ENCODE measurements at places on chromosomes 1 and 21.

GRCh38 chr1:20139776-20140612 lies 871 bp downstream of the PLA2G2F start:
- DNase-seq = no peak
- no peak overlapping the region for H3K4me3 ChIP-seq
- H3K36me3 ChIP-seq = no peaks in the 10 kb centered on the region
- H3K27ac ChIP-seq = no peak overlapping the region
- no peaks in the 10 kb centered on the region for H3K27me3 ChIP-seq

DNA sequence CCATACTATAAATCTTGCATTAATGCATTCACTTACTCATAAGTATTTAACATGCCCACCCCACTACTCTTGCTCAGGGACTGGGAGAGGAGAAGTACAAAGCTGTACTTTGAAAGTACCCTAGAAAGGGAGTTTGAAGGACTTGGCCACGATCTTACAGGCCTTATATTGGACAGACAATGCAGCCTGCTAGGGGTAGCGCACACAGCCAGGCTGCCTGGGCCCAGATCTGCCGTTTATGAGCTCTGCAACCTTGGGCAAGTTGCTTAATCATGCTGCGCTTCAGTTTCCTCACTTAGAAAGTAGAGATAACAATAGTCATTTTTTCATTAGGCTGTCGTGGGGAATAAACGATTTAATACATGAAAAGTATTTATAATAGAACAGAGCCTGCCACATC lies 110.1 kb downstream of the CDC7 start:
- no peak for DNase-seq
- no peaks in the 10 kb centered on the region for H3K27me3 ChIP-seq
- H3K4me3 ChIP-seq = no peak overlapping the region
- no peaks in the 10 kb centered on the region for H3K4me1 ChIP-seq

- no peaks in the 10 kb centered on the region for H3K4me1 ChIP-seq
- DNase-seq = no peak
- no peak overlapping the region for H3K4me3 ChIP-seq
- H3K36me3 ChIP-seq = no peaks in the 10 kb centered on the region
Observed at GRCh38 chr1:65694126-65694525, 98.6 kb upstream of the PDE4B start.

GRCh38 chr1:3319874-3320245 lies 134.6 kb upstream of the ARHGEF16 start:
- H3K36me3 ChIP-seq = no peaks in the 10 kb centered on the region
- H3K27me3 ChIP-seq = no peaks in the 10 kb centered on the region
- H3K27ac ChIP-seq = no peak overlapping the region
- H3K4me3 ChIP-seq = no peak overlapping the region

DNA sequence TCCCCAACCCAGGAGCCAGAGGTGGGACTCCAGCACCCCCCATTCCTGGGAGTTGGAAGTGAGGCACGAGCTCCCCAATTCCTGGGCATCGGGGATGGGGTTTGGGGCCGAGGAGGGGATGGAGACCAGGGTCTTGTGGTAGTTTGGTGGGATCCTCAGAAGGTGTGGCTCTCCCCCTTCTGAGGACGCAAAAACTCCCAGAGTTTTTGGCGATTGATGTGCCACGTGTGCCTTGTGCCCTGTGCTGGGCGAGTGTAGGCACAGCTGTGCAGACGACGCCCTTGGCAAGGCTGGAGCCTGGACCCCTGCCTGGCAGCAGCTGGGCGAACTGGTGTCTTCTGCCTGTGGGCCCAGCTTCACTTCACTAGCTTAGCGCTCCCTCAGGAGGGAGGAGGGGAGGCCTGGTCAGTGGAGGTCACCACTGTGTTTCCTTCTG lies 2.6 kb downstream of the GUK1 start:
- H3K4me3 ChIP-seq = no peak overlapping the region
- no peak overlapping the region for H3K27ac ChIP-seq
- no peaks in the 10 kb centered on the region for H3K27me3 ChIP-seq
- no peaks in the 10 kb centered on the region for H3K36me3 ChIP-seq
- no peak for DNase-seq

DNA sequence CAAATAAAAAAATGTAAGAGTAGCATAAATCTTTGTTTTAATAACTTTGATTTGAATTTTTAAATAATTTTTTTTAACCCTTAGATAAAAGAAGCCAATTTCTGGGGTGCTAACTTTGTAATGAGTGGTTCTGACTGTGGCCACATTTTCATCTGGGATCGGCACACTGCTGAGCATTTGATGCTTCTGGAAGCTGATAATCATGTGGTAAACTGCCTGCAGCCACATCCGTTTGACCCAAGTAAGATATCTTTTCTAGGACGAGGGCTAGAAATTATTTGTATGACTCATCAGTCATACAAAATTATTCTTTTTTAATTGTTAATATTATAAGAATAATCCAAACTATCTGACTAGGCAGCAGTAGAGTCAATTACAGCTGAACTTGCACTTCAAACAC lies 71.2 kb downstream of the GPR161 start:
- no peak overlapping the region for H3K4me3 ChIP-seq
- no peaks in the 10 kb centered on the region for H3K4me1 ChIP-seq
- no peaks in the 10 kb centered on the region for H3K36me3 ChIP-seq
- no peak overlapping the region for H3K27ac ChIP-seq
- H3K27me3 ChIP-seq = no peaks in the 10 kb centered on the region

DNA sequence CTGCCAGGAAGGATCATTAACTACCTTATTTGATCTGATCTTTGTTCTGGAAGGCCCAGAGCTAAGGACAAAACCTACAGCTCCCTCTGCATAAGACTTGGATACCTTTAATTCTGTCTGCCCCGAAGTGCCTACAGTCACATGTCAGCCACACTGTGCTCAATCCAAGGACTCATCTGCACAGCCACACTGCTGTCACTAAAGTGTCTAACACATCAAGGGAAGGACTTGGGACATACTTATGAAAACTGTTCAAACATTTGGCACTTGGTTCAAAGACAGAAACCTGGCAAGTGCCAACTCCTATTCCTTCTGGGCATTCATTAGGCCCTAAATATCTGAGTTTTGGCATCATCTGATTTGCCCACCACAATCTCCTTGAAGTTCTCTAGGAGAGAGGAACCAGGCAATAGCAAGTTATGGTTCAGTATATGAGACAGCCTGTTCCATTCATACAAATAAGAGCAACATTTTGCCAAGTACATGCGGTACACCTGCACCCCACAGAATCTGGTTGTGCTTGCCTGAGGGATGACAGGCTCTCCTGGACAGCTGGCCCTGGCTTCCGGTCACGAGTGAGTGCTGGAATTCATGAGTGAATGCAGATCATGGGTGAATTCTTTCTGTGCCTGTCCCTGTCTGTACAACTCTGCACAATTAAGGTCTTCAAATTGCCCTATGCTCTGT lies 105.9 kb downstream of the KCNK1 start:
- H3K27ac ChIP-seq = no peak overlapping the region
- no peaks in the 10 kb centered on the region for H3K36me3 ChIP-seq
- H3K4me3 ChIP-seq = no peak overlapping the region
- H3K4me1 ChIP-seq = no peaks in the 10 kb centered on the region
- H3K27me3 ChIP-seq = no peaks in the 10 kb centered on the region

DNA sequence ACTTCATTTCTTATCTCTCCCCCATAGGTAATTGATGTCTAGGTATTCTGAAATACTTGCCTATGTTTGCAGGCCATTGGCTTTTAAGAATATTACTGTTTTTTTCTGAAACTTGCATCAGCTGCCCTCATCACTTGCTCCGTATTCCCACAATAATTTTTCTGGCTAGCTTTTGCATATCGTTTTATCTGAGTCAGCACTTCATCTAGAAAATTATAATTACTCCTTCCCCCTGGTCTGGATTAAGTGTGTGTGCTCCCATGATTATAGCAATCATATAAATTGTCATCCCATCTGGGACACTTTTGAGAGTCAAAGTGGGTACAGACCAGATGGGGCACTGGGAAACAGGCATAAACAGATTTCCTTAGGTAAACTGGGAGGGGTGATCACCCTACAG lies 583.2 kb upstream of the B3GALT2 start:
- H3K4me3 ChIP-seq = no peak overlapping the region
- H3K27ac ChIP-seq = no peak overlapping the region
- H3K4me1 ChIP-seq = no peaks in the 10 kb centered on the region
- DNase-seq = no peak

GRCh38 chr21:21165063-21165645 lies 166.9 kb downstream of the NCAM2 start:
- no peaks in the 10 kb centered on the region for H3K4me1 ChIP-seq
- no peak overlapping the region for H3K27ac ChIP-seq
- H3K4me3 ChIP-seq = no peak overlapping the region
- no peak for DNase-seq
- H3K36me3 ChIP-seq = no peaks in the 10 kb centered on the region
- no peaks in the 10 kb centered on the region for H3K27me3 ChIP-seq

DNA sequence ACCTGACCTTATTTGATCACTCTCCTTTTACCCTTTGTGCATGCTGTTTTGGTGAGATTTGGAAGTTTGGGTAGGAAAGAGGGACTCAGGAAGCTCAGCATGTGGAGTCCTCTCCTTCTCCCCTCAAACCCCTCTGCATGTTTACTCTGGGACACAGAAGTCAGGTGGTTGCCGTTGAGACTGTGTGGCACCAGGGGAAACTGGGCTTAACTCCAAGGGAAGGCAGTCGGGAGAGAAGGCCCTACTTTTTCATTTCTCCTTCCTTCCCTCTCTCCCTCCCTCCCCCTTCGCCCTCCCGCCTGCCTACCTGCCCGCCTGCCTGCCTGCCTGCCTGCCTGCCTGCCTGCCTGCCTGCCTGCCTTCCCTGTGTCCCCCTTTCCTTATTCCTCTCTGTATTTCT lies 34.8 kb upstream of the TTC22 start:
- no peaks in the 10 kb centered on the region for H3K36me3 ChIP-seq
- no peak overlapping the region for H3K4me3 ChIP-seq
- DNase-seq = no peak
- H3K27ac ChIP-seq = no peak overlapping the region
- H3K4me1 ChIP-seq = no peaks in the 10 kb centered on the region
- no peaks in the 10 kb centered on the region for H3K27me3 ChIP-seq

GRCh38 chr21:16633831-16634459 lies 878.9 kb upstream of the CXADR start:
- no peaks in the 10 kb centered on the region for H3K27me3 ChIP-seq
- H3K4me1 ChIP-seq = peaks cover 5% of the 10 kb centered on the region
- H3K27ac ChIP-seq = peak overlapping the region; percentile 73
- no peak for DNase-seq
- H3K4me3 ChIP-seq = no peak overlapping the region

DNA sequence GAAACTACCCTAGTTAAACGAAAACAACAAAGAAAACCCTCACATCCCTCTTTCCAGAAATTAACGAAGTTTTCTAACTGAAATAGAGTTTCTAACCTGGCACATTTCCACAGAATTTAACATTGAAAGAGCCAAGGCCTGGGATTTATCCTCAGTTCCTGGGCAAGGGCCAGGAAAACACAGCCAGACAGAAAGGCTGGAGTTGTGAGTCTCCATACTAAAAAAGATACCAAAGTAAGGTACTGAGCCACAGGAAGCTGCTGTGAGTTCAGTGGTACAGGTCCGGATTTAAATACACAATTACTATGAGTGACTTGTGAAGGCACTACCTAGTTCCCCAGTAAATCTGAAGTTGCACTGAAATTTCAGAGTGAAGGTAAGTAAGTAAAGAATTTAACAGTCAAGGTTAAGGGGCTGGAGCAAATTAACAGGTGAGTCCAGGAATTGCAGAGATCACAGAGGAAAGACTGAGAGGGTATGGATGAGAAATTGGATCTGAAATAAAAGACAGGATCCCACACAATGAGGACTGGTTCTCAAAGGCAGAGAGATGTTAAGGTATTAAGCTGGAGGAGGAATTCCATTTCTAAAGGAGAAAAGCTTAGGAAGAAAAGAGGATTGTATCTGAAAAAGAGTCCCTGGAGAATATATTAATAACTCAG lies 905 bp downstream of the LIX1L start:
- no peaks in the 10 kb centered on the region for H3K36me3 ChIP-seq
- no peaks in the 10 kb centered on the region for H3K4me1 ChIP-seq
- DNase-seq = peak; percentile 72
- H3K27ac ChIP-seq = peak overlapping the region; percentile 97
- peak overlapping the region; percentile 83 for H3K4me3 ChIP-seq
- no peaks in the 10 kb centered on the region for H3K27me3 ChIP-seq

- H3K4me1 ChIP-seq = peaks cover 4% of the 10 kb centered on the region
- no peaks in the 10 kb centered on the region for H3K36me3 ChIP-seq
- no peak overlapping the region for H3K27ac ChIP-seq
- DNase-seq = no peak
Observed at GRCh38 chr1:178368208-178368607, 128.6 kb downstream of the CLEC20A start.

GRCh38 chr1:24558902-24559791 lies 3.3 kb downstream of the NCMAP start:
- no peaks in the 10 kb centered on the region for H3K36me3 ChIP-seq
- H3K4me3 ChIP-seq = no peak overlapping the region
- DNase-seq = no peak
- H3K27me3 ChIP-seq = no peaks in the 10 kb centered on the region

DNA sequence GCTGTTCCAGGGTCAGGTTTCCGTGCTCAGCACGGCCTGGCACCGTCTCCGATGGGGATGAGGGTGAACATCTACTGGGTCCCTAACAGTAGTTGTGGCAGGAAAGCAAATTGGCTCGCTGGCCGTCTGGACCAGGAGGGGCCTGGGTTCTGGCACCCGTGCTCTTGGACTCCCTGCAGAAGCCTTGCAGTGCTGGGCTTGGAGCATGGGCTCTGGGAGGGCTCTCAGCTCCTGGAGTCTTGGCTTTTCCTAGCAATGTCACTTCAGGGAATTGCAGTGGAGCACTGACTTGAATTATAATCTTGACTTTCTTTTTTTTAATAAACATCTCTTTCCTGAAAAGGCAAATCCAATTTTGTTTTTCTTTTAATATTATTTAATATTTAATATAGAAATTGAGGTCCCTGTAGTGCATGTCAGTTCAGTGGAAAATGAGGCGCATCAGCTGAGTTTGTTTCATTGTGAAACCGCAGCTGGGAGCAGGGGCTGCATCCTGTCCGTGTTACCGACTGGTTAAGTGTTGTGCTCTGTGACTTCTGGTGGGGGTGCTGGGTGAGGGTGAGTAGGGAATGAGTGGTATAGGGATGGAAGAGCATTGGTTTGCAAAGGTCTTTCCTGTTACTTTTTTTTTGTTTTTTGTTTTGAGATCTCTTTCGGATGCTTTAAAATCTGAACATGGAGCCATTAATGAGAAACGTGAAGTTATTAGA lies 64.1 kb downstream of the PEX14 start:
- DNase-seq = no peak
- no peaks in the 10 kb centered on the region for H3K36me3 ChIP-seq
- H3K27me3 ChIP-seq = no peaks in the 10 kb centered on the region
- no peak overlapping the region for H3K27ac ChIP-seq
- H3K4me3 ChIP-seq = no peak overlapping the region

DNA sequence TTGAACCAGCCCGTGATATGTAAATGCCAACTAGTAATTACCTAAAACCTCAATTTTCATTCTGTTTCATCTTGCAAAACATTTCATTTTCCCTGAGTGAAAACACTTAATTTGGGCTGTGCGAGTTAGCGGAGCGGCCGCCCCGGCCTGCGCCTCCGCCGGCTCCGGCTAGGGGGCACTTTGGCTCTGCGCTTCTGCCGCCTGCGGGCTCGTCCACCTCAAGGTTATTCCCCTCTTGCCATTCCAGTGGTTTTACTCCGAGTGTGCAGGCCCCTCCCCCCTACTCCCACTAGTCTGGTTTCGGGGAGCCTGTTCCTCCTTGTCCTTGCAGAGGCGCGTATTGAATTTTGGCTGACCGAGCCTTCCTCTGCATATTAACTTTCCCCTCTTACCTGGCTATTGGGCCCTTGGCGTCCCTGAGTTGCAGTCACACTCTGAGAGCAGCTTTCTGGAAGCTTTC lies 55.6 kb downstream of the PEX14 start:
- no peak overlapping the region for H3K4me3 ChIP-seq
- H3K27ac ChIP-seq = no peak overlapping the region
- no peaks in the 10 kb centered on the region for H3K4me1 ChIP-seq
- H3K36me3 ChIP-seq = no peaks in the 10 kb centered on the region

- H3K36me3 ChIP-seq = no peaks in the 10 kb centered on the region
- H3K4me1 ChIP-seq = peaks cover 4% of the 10 kb centered on the region
- peak; percentile 77 for DNase-seq
- H3K27me3 ChIP-seq = no peaks in the 10 kb centered on the region
- no peak overlapping the region for H3K4me3 ChIP-seq
Observed at GRCh38 chr1:9413877-9414213, 121.2 kb downstream of the SPSB1 start.
